ENCODE measurements at places on chromosomes 12 and 14.

DNA sequence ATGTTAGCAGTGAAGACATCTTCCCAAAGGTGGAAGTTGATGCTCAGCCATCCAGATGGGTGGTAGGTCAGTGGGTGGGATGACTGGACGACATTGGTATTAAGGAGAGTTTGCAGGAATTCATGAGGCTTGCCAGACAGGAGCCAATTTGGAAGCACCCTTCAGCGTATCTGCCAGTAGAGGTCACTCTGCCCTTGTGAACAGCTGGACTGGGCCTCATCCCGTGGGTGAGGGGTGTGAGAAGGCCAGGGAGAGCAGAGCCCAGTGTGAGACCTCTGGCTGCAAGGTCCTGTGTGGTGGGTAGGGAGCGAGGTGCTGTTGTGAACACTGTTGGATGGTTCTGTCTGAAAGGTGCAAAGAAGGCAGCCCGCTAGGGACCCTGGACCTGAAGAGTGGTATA, 37.7 kb downstream of the SLC5A8 start:
- peak; percentile 9 for DNase-seq

DNA sequence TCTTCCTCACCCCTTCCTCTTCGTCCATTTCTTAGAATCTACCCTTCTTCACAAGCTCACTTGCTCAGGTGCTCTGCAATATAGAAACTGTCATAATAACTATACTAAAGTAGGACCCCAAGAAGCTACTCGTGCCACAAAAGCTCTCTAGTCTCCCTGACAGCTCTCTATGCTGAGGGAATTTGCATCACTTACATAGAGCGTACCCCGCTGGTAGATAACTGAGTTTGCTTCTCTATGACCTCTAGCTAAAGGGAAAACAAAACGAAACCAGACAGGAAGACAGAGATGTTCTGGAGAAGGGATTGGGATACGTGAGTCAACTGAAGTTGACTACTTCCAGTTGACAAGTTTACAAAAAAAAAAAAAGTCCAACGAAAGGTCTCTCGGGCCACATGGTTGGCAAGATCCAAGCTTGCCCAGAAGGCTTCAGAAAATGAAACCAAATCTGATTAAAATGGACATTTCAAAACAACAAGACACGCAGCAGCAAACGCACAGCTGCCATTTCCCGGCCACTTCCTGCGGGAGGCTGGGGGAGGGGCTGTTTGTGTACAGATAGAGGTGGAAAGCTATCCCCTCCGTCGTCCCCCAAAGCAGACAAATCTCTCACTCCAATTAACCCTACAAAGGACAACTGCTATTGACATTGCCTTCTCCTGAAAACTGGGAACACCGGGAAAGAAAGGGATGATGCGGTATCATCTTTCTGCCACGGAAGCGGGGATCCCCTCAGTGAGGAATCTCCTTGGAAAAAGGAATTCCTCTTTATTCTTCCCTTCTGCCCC, 1.3 kb downstream of the BAZ2A start:
- DNase-seq = peak; percentile 69

DNA sequence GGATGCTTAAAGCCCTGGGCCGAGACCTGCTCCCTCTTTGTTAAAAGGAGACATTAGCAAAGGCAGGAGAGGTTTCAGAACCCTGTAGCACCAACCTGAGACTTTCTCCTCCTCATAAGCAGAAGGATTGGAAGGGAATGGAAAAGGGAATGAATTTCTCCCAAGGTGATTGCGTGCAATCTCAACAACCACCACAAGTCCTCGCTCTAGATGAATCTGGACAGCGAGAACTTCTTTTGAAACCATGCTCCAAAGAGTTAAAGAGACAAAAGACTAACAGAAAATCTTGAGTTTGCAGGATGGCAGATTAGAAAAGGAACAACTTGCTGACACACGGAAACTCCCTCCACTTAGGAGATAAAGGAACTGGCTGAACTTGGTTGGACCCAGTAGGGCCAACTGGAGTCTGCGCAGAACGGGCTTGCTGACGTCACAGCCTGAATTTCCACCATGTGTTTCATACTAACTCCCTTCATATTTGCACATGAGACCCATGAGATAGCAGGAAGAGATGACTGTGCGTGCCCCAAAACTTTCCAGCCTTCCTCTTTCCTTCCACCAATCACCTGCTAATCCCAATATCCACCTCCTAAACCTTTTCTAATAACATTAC, 137.0 kb downstream of the PTPN11 start:
- DNase-seq = no peak

- DNase-seq = no peak
Measured at GRCh38 chr14:84961637-84962036, 568.3 kb upstream of the FLRT2 start.

DNA sequence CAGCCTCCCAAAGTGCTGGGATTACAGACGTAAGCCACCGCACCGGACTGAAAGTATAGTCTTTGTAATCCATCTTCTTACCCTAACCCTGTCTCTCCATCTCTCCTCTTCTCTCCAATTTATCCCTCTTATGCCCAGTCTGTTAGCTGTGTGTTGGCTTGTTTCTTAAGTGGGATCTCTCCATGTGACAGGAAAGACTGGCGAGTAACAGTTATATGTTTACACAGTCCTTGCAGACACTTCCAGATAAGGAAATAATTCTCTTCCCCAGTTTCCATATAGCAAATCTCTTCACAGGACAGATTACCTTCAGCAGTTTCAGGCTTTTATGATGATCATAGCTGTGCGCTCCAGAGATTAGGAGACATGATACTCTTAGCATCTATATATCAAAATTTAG, 16.0 kb upstream of the DIP2B start:
- no peak for DNase-seq

GRCh38 chr12:99783421-99783820, 135.9 kb downstream of the GARIN6 start:
- DNase-seq = no peak

DNA sequence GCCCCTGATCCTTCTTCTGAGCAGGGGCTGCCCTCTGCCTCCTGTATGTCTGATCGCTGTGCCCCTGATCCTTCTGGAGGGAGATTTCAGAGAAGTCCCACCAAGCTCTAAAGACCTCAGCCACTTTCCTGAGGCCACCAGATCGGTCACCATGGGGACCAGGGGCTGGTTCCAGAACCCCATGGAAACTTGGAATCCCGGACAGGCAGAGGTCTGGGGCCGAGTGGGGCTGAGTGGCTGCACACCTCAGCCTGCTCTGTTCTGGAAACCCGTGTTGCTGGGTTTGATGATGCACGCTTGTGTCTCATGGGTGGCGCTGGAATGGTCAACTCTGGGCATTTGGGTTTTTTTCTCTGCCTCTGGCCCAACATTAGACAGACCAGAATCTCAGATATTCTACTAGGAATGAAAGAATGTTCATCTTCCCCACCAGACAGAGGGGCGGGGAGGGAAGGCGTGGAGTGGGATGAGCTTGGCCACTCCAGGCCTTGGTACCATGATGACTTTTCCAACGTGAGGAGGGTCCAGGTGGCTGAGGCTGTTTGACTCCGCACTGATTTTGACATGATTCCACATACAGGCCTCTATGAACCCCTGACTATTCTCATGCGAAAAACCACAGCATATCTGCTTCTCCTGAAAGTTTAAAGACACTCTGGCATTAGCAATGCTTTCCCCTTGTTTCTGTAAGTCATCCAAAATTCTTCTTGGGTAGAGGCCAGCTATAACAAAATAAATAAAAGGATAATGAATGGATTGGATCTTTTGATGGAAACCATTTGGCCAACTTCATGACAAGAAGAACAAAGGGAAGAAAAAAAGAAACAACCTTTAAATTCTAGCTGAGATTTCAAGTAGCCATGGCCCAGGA, 114.5 kb downstream of the ADGRD1 start:
- DNase-seq = no peak

GRCh38 chr12:121717041-121717699, 4.6 kb downstream of the TMEM120B start:
- DNase-seq = peak; percentile 22

- DNase-seq = peak; percentile 27
Measured at GRCh38 chr12:13981296-13981962, at the start of gene GRIN2B. Gene GRIN2B (minus strand): TSS chr12:13981602. CDS start chr12:13866208, 115,394 bp downstream.

DNA sequence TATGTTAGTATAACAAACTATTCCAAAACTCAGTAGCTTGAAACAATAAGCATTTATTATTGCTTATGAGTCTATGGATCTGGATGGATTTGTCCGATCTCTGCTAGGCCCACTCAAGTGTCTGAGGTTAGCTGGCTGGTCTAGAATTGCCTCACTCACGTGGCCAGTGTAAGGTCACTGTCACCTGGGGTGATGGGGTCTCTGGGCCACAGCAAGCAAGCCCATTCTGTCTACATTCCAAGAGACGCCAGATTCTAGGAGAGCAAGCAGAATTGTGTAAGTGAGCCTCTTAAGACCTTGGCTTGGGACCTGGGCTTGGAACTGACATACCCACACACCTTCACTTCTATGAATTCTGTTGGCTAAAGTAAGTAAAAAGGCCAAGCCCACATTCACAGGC, 80.2 kb downstream of the STON2 start:
- DNase-seq = no peak

GRCh38 chr12:88662961-88663360, 82.7 kb upstream of the KITLG start:
- DNase-seq = no peak

- no peak for DNase-seq
Measured at GRCh38 chr12:89856431-89856830, 147.8 kb upstream of the ATP2B1 start.

- no peak for DNase-seq
Measured at GRCh38 chr12:50953047-50953446, 703 bp downstream of the HIGD1C start.

DNA sequence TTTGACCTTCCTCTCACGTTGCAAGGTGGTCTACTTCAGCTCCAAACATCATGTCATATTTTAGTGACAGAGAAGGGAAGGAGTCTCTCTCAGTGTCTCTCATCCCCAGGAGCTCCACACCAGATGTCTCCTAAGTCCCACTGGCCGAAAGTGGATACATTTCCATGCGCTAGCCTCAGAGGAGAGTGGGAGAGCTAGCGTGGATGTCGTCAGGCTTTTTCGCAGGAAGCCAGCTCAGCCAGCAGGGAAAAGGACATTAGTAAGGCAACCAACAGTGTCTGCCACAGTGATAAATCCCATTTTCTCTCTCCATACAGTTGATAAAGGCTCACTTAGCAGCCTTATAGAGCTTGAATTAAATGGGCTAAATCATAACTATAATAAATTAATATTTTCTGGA, 155.7 kb downstream of the PELI2 start:
- DNase-seq = no peak

DNA sequence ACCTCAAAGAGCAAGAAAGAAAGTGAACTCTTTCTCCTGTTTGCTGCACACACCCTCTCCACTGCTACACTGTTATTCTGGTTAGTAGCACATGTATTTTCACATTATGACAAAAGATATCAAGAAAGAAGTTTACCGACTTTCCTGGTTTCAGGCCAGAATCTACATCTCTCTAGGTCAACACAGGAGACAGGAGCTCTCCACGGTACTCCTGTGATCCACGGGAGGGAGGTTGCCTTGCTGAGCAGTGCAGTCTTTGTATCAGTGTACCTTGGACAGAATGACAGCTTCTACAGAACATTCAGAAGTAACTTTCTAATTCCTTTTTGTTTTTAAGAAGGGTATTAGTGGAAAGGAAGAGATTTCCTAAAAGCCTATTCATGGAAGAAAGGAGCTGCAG, 805.6 kb downstream of the NRXN3 start:
- DNase-seq = peak; percentile 10

All from hepatocyte (in vitro differentiated cells).